ENCODE measurements at places on chromosomes 1 and 21.

GRCh38 chr1:12168451-12169160, 1.8 kb downstream of the TNFRSF1B start:
- DNase-seq, result no peak

GRCh38 chr1:110916669-110917306, 43.8 kb downstream of the CD53 start:
- no peak for DNase-seq

GRCh38 chr1:36384542-36385409, 948 bp downstream of the STK40 start:
- no peak for DNase-seq

DNA sequence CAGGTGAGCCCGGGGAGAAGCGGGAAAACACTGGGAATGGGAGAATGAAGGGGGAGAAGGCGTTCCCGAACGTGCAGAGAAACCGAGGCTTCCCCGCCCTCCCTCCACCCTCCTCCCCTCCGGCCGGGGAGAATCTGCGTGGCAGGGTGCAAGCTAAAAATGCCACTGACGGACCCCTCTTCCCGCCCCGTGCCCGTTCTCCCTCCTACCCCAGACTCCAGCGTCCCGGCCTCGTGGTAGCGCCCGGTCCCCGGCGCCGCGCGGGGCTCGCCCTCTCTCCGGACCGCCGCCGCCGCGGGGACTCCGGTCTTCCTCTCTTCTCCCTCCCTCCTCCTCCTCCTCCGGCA, 81.6 kb upstream of the AK4 start:
- no peak for DNase-seq

GRCh38 chr1:114286179-114286578, 132.5 kb upstream of the SYT6 start:
- no peak for DNase-seq

- DNase-seq, result no peak
Observed at GRCh38 chr1:64013395-64013794, 190.0 kb upstream of the UBE2U start.

GRCh38 chr1:6473974-6474814, 8.2 kb upstream of the TNFRSF25 start:
- no peak for DNase-seq

DNA sequence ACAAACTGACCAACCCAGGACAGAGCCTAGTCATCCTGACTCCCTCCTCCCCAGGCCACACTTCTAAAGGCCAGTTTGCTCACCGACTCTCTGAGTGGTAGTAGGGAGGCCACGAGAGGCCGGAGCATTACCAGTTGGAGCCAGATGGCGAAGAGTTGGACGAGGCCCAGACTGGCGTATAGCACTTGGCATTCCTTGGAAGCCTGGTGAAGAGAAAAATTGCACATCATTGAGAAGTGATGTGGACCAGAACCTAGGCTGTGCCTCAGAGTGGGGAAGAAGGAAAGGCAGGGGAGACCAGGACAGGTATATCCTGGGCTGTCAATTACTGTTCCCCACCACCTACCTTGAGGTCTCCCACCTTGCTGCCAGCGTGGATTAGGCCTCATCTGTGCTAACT, 12.2 kb downstream of the PABPC4 start:
- DNase-seq, result no peak

DNA sequence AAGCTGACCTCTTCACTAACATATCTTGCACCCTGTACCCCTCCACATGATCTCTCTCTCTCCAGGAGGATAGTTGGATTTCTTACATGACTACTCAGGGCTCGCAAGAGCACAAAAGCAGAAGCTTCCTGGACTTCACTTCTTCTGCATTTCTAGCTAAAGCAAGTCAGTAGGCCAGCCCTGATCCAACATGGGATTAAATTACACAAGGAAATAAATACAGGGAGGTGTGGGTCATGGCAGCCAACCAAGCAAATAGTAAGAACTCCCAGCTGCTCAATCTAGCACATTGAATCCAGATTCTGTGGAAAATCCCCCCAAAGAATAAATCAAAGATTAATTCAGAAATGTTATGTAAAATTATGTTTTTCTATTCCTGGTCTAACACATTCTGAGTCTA, 33.3 kb downstream of the KLHDC7A start:
- DNase-seq, result no peak

- DNase-seq, result no peak
Observed at GRCh38 chr1:5200006-5200405, 545.6 kb downstream of the AJAP1 start.

GRCh38 chr1:21291184-21291583, 921 bp upstream of the ECE1 start:
- no peak for DNase-seq

DNA sequence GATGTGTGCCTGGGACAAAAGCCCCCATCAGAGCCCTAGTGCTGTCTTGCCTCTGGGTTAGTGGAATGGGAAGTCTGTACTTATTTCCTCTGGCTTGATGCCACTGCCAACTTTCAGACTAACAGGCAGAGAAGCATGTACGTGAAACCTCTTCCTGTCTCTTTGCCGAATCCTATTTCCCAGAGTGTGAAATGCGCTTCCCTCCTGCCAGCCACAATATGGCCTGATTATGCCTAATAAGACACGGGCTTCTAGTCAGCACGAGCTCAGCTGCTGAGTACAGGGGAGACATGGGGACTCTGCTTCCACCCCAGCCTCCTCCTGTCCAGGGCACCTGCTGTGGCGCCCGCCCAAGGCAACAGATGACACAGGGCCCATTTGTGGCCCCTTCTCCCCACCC, 111.4 kb downstream of the KCND3 start:
- no peak for DNase-seq

DNA sequence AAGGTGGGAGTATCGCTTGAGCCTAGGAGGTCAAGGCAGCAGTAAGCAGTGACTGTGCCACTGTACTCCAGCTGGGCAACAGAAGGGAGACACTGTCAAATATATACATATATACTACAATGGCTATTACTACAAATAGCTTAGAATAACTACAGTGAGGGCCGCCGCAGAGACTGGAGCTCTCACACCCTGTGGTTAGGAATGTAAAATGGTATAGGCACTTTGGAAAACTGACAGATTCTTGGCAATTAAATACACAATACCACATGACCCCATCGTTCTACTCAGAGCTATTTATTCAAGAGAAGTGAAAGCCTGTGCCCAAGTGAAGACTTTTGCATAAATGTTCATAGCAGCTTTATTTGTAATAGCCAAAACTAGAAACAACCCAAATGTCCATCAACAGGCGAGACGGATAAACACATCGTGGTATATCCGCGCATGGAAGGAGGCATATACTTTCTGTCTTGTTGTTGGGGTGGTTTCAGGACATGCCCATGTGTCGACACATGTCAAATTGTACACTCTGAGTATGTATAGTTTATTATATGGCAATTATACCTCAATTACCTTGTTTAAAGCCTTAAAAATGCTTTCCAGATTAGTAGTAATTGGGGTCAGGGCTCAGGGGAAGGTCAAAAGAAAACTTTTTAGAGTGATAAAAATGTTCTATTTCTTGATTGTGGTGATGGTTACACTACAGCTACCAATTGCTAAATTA, 123.4 kb downstream of the RIPK4 start:
- DNase-seq, result no peak

DNA sequence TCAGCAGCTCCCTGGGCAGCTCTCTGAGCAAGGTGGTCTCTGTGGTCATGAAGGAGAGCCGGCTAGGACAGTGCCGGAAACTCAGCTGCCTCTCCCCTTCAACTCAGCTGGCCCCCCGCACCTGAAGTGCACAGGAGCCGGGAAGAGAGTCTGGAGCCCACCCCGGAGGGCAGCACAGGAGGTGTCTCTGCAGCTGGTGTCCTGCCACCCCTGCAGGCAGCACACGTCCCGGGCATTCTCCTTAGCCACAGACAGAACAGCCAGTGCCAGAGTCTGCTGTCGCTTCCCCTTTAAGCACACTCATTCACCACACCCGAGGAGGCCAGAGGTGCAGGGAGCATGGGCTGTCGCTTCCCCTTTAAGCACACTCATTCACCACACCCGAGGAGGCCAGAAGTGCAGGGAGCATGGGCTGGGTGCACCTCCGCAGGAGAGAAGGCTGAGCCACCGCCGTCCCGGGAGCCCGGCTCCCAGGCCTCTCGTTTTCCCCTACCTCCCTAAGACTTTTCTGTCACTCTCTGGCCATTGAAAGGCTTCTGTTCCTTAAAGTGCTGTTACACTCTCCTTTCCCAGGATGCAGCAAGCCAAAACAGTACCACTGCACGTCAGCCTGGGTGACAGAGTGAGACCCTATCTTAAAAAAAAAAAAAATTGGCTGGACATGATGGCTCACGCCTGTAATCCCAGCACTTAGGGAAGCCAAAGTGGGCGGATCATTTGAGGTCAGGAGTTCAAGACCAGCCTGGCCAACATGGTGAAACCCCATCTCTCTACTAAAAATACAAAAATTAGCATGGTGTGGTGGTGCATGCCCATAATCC, 16.9 kb upstream of the SAMD11 start:
- no peak for DNase-seq

- no peak for DNase-seq
Observed at GRCh38 chr1:27816921-27817630, 13.5 kb upstream of the PPP1R8 start.

GRCh38 chr1:67766141-67766978, 66.9 kb downstream of the GNG12 start:
- DNase-seq, result no peak

GRCh38 chr1:71087060-71087459, 6.2 kb upstream of the ZRANB2 start:
- DNase-seq, result no peak

DNA sequence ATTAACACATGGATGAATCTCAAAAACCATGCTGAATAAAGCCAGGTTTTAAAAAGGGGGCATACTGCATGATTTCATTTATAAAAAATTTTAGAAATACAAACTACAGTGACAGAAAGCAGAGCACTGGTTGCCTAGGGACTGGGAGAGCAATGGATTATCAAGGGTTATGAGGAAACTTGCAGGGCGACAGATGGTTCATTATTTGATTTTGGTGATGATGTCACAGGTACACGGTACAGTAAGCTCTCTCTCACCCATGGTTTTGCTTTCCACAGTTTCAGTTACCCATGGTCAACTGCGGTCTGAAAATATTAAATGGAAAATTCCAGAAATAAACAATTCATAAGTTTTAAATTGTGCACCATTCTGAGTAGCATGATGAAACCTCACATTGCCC, 14.1 kb downstream of the VAMP4 start:
- DNase-seq, result no peak

DNA sequence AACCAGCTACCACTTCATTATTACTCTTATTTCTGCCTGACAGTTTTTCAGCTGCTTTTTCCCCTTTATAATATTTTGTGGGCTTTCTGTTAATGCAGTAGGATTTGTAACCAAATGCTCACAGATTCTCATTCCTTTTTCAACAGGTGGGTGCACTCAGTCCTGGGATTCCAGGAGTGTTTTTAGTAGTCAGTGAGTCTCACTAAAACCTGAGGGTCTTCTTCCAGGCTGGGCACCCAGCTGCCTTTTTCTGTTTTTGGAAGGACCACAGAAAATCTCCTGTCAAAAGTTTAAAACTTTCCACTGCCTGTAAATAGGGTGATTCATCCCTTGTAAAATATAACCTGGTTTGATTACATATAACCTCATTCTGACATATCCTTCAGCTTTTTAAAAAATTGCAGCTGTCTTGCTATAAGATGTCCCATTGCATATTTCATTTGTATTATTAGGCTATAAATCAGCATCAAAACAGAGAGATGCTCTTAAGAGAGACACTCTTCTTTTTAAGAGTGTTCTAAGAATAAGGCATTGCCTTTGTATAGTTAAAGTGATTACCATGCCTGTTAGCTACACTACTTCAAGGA, 16.8 kb upstream of the CEP350 start:
- DNase-seq, result no peak

- no peak for DNase-seq
Observed at GRCh38 chr1:237440346-237440745, 398.4 kb downstream of the RYR2 start.

DNA sequence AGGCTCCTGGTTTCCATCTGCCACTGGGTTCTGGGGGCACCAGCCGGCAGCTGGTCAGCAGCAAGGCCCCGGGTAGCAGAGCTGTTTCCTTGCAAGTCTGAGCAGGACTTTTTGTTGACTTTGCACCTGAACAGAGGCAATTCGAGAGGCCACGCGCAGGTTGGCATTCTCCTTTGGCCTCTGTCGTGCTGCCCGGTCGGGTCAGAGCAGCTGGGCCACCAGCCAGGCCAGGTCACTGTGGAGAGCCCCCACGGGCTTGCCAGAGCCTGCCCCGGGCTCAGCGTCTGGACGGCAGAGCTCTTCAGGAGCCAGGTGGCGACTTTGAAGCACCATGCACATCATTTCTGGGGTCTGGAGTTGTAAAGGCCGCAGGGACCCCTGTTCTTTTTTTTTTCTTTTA, 28.4 kb upstream of the TMEM52 start:
- DNase-seq, result no peak

GRCh38 chr1:95562230-95562629, 328.2 kb downstream of the RWDD3 start:
- no peak for DNase-seq

- DNase-seq, result no peak
Observed at GRCh38 chr1:107228704-107229371, 88.0 kb downstream of the NTNG1 start.

DNA sequence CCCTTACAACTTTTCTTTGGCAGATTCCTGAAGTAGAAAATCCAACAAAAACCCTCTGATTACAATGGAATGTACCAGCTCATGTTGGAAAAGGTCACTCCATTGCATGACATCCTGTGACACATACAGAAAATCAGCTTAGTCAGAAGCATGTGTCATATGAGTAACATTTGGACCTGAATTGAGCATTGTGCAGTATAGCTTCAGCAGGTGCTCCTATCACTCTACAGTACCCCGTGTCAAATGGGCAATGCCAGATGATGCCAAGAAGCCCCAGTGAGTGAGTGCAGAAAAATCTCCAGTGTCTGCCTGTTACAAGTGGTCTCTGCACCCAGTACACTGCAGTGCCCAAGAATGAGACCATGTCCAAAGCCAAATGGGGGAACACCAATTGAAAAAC, 129.7 kb upstream of the RUNX1 start:
- DNase-seq, result no peak

GRCh38 chr1:160798439-160798838, 2.5 kb downstream of the LY9 start:
- DNase-seq, result no peak

DNA sequence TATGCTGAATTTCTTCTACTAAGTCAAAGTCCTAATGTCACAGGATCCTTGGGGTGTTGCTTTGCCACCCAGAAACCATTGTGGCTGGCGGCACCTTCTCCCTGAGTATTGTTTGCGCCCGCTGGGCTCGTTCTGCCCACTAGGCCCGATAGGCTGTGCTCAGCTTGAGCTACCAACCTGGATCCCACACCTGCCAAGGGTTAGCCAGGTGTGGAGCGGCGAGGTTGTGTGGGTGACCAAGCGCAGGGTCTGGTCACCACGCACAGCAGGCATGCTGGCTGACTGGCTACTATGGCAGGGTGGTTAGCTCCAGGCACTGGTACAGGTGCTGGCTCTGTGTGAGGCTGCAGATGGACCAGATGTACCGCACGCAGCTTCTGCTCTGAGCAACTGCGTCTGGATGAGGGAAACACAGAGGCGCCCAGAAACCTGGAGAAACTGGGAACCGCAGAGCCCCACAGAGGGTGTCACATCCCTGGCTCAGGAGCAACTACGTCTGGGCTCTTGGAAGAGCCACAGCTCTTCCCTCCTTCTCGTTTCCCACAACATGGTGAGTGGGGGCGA, 50.3 kb upstream of the SCYL3 start:
- DNase-seq, result no peak

- no peak for DNase-seq
Observed at GRCh38 chr1:211183747-211184313, 49.9 kb upstream of the KCNH1 start.

Measured in stimulated activated CD4-positive, alpha-beta T cell treated with anti-CD3 and anti-CD28 coated beads, Interleukin-1b, Interleukin-23, amount 100 ng/mL, for 24 hours (primary cell).